ENCODE measurements at places on chromosomes 5 and 9.

DNA sequence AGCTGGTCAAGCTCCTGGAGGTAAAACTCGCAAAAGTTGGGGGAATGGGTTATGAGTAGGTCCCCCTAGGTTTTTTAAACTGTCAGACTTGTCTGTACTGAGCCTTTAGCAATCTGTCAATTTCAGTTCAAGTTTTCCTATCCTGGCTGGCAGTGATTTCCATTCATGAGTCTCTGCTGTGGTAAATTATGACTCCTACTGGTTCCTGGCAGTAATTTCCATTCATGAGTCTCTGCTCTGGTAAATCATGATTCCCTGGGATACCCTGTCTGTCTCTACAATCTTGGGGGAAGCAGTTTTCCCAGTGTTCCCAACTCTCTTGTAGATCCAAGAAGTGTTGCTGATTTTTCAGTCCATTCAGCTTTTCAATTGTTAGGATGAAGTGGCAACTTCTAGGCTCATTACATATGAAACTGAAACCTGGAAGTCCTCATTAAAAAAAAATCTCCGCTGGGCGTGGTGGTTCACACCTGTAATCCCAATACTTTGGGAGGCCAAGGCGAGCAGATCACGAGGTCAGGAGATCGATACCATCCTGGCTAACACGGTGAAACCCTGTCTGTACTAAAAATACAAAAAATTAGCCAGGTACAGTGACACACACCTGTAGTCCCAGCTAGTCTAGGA lies 91.3 kb upstream of the GPBP1 start:
- peak; percentile 71 for DNase-seq

DNA sequence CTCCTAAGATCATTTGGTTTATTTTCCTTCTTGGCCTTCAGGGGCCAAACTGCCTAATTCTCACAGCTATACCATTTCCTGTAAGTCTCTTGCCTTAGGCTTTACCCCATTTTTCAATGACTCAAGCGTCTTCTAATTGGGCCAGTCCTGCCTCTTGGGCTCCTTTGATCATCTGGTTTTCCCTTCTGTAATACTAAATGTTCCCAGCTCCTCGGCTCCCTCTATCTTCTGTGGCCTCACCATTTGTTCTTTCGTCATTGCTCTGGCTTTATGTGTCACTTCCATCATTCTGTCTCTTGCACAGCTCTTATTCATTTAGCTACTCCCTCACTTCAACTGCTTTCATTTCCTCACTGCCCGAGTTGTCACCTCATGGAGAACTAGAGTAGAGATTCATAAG lies 14.5 kb upstream of the SPINK7 start:
- no peak for DNase-seq

DNA sequence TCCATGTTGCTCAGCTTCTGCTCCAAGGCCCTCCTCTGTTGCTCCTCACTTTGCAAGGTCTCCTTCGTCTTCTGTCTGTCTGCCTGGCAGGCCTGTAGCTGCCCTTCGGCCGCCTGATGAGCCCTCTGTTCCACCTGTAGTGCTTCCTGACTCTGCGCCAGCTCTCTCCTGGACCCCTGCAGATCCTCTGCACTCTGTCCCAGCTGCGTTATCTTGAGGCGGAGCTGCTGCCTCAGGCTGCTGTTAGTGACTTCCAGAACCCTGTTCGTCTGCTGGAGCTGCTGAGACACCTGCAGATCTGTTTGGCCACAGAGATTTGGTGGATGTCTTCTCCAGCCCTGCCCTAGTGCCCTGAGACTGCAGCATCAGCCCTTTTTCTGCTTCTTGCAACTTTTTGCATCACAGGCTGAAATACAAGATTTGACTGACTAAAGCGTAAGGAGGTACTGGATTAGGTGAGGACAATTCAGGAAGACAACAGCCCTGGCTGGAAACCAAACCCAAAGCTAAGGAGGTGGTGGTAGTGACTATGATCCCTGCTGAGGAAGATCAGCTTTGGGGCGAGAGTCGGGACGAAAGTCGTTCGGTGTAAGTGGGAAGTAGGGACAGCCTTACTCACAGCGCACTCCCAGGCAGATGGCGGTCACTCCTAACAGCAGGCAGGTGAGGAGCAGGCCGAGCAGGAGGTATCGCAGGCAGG lies 2.1 kb downstream of the CD72 start:
- DNase-seq, result no peak

DNA sequence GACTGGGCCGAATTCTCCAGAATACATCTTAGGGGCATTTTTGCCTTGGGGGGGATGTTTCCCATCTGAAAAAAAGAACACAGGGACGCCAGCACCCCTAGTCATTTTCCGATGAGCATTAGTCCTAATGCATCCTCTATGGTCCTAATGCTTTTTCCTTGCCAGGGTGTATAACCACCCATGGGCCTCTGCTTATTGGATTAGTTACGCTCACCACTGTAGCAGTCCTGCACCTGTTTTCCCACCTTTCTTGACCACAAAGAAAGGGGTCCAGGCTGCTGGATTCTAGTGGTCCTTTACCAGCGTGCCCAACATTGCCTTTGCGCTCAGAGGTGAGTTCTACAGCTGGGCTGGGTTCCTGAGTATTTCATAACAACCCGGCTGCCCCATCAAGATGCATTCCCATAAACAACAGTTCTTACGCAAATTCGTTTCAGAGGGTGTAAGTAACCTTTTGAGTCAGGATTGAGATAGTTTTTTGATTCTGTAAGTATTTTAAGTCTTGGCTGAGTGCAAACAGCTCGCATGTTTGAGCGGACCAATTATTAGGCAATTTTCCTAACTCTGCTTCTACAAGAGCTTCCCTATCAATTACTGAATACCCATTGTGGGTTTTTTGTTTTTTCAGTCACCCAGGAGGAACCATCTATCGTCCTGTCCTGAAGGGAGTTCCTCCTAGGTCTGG lies 135.1 kb downstream of the DROSHA start:
- no peak for DNase-seq

Measured in lung microvascular endothelial cell (primary cell).